Upper lobe of right lung (tissue), 1 donor: ENCODE measurements at places on chromosomes 2 and 18.

- DNase-seq: no peak
Observed at GRCh38 chr2:121689356-121689755, 40.1 kb upstream of the CLASP1 start.

DNA sequence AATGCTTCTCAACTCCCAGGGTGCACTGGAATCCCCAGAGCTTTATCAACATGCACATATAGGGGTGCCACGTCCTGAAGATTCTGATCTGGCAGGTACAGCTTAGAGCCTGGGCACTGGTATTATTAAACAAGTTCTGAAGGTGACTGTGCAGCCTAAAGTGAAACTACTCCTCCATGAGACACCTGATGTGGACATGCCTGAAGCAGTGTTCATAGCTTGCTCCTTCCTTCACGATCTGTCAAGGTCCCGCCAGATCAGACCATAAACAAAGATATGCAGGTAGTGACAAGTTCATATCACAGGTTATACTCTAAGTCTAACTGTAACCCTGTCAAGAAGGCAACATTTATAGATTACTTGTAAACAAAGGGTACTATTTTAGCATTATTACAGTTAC is 65.3 kb upstream of the DNER start:
- no peak for DNase-seq

GRCh38 chr2:39118786-39119499 is 1.9 kb downstream of the SOS1 start:
- no peak for DNase-seq

DNA sequence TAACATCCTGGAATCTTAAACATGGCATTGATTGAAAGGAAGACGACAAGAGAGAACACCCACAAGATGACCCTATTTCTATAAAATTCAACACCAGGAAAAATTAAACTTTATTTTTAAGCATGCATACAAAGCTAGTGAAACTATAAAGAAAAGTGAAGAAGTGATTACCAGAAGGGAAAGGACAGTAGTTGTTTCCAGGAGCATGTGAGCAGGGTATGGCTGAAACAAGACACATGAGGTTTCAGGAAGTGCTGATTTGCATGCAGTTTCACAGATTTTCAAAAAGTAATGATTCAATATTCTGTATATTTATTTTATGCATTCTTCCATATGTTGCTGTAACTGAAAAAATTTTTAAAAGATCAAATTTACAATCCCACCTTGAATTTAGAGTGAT is 24.6 kb upstream of the DAW1 start:
- no peak for DNase-seq

GRCh38 chr2:96601382-96602292 is 36.5 kb downstream of the KANSL3 start:
- no peak for DNase-seq

DNA sequence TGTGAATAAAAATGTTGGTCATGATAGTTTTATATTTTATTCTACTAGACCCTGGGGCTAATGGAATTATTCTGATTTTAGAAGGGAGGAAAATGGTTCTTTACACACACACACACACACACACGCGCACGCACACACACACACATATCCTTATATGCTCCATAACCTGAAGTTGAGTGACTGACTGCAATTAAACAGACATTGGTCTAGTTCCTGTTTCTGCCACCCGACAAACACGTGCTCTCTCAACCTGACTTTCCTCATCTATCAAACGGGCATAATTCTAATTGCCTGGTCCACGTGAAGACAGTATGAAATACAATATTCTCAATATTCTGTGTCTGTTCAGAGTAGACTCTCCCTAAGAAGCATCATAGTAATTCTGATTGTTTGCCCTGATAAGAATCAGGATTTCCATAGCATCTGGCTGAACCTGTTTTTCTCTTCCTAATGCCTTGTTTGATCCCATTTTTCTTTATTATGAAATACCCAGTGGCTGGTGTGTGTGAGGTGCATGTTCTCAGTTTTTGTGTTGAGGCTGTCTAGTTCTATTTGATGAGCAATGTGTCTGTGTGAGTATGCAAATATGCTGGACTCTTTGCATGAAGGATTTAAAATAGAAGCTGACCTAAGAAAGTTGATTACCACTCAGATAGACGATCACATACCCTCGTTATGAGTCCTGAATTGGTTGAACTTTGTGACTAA is 51.0 kb downstream of the SETBP1 start:
- no peak for DNase-seq

GRCh38 chr2:220315098-220315823 is 687.8 kb downstream of the SLC4A3 start:
- DNase-seq: no peak

DNA sequence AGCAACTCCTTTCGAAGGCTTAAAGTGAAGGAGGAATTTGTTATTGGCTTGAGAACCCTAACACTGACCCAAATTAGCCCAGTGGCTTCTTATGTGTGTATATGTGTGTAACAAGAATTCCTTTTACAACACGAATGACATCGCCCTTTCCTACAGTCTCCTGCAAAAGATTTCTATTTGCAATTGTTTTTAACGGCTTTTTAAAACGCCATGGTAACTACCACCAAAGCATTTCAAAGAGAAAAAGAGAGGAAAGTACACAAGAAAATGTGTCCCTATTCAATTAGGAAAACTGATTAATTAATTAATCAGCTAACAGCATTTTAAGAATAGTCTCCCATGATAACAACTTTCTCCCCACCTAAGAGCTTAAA is 58.1 kb downstream of the PAX3 start:
- no peak for DNase-seq

- DNase-seq: no peak
Observed at GRCh38 chr2:50491541-50492476, 540.1 kb downstream of the NRXN1 start.

- DNase-seq: no peak
Observed at GRCh38 chr18:26717123-26717719, 148.3 kb downstream of the AQP4 start.

- DNase-seq: no peak
Observed at GRCh38 chr18:12026562-12026961, 45.3 kb downstream of the IMPA2 start.

DNA sequence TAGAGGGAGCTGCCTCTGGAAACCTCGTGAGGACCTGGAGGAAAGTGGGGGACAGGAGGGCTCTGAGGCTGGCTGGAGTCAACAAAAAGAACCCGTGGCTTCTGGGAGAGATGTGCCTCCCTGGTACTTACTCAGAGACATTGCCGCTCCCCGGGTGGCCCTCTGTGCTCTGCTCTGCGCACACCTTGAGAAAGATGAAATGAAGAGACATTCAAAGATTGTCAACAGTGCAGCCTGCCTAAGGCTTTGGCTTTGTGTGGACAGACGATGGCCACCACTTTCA is 14.5 kb downstream of the CYS1 start:
- DNase-seq: no peak

DNA sequence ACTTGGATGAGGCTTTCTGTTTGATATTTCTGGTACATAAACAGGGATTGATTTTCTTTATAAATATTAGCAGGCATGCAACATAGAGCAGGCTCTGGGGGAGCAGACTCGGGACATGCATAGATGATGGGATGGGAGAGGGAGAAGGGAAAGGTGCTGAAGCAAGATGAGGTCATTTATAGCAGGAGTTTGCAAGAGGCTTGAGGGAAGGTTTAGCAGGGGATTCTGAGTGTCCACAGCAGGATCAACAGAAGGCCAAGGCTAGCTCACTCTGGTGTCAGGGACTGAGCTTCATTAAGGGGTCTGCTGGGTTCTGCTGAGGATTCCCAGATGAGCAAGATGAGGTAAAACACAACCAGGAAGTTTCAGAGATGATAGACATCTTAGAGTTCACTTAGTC is 309.1 kb upstream of the CELF4 start:
- no peak for DNase-seq

DNA sequence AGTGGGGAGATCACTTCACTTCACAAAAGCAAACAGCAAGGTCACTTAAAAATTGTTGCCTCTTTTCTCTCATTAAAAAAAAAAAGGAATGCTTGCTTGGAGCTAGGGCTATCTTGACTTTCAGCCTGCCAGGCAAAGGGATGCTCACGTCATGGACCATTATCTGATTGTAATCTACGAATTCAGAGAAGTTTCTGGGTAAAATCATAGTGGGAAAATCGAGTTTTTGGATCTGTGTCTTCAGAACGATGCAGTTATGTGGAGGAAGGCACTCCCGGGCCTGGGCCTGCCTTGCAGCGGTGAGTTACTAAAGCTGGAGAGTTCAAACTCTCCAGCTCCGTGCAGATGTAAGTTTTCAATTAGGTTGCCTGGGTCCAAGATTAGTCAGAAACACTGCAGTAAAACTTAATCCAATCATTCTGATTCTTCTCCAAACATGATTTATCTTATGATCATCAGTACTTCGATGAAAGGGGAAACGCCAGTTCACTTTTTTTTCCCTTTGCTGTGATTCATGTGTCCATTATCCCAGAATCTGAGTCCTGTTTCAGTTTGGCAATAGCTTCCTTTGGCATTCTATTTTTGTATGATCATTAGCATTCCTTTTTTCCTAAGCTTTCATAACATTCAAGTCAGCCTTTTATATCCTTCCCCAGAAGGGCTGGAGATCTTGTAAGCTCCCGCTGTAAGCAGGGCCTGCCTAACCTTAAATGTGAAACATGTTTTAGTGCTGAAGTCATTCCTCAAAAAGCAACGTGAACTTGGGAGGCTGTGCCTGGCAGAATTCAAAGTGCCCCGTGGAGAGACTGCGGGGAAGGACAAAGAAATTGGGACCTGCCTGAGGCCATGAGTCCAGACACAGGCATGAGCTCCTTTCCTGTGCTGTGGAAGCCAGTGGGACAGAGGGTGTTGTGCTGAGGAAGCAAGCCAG is 119.3 kb upstream of the TWIST2 start:
- DNase-seq: no peak
